ENCODE measurements at places on chromosomes 11 and 22.

DNA sequence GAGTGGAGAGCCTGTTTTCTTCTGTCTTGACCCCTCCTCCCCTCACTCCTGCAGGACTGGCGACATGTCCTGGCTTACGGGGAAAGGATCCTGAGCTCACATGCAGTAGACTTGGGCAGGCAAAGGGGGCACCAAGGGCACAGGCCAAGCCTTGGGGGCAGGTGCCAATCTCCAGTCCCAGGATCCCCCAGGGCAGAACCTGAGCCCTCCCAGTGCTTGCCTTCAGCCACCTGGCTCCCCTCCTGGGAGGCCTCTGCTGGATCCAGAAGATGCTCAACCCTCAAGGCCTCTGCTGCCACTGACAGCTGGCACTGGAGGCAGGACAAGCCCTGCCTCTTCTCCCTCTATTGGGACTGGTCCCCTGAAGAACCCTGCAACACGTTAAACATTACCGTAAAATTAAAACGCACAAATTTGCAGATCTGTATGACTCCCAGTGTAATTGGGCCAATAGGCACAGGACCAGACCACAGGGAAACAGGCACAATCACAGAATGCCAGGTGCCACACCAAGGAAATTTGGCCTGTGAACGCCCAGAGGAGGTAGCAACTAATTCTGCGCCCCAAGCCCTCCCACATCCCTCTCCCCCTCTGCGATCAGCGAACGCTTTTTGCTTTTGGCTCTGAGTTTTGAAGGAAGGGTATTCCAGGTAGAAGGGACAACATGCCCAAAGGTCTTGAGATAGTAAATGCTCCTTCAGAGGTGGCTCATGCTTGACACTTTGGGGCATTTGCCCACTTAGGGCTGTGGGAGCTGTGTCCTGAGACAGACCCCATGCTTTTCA is 967 bp upstream of the LZTR1 start:
- DNase-seq = no peak

GRCh38 chr22:39437791-39438704 is 18.8 kb upstream of the MGAT3 start:
- DNase-seq = no peak

DNA sequence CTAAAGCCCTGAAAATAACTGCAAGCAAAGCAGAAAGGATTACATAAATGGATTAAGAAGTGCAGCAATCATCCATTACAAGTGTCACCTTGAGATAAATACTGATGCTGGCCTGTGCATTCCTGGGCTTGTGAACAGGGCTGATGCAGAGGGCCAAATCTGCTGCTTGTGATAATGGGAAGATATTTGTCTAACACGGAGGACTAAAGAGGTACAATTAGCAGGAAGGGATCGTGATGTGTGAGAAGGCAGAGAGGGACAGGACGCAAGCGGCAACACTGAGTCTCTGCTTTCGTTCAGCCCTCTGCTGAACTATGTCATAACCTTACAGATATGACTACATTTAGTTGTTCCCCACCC is 107.7 kb upstream of the DDI1 start:
- DNase-seq = no peak

DNA sequence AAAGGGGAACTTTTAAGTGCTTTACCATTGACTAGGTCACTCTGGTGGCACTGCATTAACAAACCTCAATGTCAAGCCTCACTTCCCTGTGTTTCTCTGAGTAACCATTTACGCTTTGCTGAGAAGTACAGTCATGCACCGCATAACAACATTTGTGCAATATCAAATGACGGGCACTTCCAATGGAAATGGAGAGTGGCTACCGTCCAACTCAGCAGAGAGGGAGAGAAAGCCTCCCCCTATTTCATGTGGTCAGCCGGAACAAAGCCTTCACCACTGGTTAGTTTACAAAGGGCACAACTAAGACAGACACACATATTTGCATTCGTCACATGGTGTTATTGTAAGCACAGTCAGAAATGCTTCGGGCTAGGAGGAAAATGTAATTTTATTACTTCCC is 117.3 kb downstream of the RASSF10 start:
- no peak for DNase-seq

DNA sequence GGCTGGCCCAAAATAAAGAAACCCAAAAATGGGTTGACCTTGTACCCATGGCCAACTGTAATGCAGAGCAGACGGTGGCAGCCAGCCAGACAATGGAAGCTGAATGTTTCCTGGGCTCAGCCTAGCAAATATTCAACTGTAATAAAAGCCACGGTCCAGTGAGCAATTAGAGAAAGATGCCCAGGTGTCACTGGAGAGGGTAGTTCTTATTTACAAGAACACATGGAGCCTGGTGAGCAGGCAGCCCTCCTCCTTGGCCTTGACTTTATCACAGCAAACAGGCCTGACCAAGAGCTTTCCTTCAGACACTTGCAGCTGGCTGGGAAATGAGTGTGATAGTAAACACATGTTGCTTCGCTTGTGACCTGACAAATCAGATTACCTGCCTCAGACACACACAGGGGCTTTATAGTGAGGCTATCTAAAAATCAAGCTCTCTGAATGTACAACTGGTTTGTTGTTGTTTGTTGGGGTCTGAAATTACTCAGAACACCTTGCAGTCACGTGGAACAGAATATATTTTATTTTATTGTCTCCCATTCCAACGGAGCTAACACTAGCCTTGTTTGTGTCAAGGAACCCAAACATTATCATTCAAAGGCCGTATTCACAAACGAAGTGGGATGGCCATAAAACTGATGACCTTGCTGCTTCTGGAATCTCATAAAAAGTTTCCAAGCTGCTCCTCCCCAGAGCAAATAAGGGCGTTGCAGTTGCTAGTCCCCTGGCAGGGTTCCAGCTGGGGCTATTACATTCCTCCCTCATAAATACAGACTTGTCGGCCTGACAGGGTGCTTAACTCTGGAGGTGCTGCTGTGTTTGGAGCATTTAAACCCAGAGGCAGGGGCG is 161.1 kb downstream of the BBOX1 start:
- DNase-seq = peak; percentile 73

DNA sequence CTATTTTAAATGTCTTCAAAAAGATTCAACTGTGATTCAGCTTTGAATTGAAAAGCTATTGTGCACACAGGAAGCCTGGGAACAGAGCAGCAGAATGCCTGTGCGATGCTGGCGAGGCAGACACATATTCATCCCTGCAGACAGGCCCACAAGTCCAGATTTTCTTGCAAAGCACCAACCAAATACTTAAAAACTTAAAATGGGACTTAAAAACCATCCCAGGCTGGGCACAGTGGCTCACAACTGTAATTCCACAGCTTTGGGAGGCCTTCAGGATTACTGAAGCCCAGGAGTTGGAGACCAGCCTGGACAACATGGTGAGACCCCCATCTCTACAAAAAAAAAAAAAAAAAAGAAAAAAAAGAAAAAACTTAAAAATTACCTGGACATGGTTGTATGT is 122.6 kb upstream of the SERPIND1 start:
- DNase-seq = no peak

DNA sequence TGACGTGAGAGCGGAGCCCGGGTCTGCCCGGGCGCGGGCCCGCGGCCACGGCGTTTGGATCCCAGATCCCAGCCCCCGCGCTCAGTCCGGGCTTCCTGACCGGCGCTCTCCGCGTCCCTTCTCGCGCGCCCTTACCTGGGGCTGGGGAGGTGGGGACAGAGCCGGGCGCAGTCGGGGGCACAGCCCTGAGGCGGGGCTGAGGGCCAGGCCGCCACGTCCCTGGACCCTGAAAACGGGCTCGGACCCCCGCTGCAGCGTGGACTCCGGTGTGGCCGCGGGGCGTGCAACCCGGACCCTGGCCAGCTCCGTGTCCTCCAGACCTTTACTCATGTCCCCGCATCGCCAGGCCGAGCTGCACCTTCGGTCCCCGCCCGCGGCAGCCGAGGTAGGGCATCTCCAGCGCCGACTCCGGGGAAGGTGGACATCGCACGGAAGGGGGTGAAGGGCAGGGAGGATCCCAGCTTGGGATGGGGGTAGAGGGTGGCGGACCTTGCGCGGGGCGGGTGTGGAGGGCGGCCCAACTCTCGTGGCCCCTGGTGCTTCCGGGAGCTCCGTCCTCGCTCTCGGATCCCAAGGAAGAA is 9.9 kb upstream of the AIFM3 start:
- no peak for DNase-seq

GRCh38 chr11:21810650-21811049 is 382.2 kb upstream of the ANO5 start:
- DNase-seq = no peak

DNA sequence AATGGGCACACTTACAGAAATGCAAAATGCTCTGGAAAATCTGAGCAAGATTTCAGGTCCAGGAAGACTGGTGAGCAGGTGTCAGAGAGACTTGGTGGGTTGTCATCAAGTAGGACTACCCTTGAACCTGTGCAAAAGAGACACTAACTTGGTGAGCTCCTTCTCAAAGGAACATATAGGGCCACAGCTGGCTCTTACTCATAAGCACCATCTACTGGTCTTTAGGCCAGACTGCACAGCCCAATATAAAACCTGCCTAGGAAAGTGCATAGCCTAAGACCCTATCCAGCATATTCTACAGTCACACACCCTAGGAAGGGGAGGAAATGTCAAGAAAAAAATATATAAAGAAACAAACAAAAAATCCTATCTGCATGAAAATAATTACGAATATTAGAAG is 18.2 kb upstream of the OR10W1 start:
- no peak for DNase-seq

DNA sequence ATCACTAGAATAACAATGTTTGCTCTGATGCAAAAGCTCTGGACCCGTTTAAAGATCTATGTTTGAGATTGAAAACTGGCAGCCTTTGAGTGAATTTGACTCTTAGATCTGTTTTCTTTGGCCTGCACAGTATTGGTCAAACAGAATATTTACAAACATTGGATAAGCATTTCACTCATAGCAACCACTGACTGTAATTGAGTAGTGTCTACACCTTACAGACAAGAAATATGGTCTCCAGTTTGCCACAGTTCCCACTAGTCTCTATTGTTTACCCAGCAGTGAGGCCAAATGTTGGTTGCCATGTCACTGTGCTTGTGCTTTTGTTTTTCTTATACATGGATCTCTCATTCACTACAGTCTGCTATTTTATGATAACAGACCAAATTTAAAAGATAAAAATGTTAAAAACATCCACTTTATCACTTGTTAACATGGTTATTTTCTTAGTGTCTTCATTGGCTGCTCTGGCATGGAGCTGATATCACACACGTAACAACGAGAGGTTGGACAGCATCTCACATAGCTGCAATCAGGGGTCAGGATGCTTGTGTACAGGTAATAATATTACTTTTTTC is 12.2 kb downstream of the ANKRD42 start:
- no peak for DNase-seq

DNA sequence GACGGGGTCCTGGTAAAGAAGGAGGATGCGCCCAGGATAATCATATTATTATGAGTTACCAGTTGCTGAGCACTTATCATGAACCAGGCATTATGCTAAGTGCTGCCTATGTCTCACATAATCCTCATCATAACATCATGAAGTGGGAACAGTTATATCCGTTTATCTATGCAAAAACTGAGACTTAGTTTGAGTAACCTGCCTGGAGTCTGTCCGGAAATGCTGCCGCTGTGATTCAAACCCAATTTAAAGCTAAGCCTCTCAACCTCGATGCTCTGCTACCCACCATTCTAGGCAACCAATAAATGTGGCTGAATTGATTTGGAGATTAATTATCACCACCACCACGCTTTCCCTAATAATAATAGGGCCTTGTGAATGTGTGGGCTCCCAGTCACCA is 111.5 kb upstream of the CLMP start:
- DNase-seq = no peak

GRCh38 chr11:123822599-123822998 is 16.4 kb upstream of the OR6M1 start:
- DNase-seq = no peak

DNA sequence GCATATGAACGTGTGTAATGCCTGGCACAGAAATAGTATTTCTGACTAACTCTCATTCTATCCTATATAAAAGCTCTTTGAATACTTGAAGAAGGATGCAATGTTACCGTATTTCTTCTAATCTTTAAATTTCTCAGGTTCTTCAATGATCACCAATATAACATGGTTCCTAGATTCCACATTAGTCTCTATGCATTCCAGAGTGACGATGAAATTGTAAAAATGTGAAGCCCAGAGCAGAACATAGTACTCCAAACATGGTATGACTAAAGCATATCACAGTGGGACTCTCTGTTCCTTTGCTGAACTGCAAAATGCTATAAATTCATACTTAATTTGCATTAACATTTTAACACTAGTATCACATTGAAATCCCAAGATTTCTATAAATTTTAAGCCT is 877.6 kb upstream of the CHORDC1 start:
- no peak for DNase-seq

DNA sequence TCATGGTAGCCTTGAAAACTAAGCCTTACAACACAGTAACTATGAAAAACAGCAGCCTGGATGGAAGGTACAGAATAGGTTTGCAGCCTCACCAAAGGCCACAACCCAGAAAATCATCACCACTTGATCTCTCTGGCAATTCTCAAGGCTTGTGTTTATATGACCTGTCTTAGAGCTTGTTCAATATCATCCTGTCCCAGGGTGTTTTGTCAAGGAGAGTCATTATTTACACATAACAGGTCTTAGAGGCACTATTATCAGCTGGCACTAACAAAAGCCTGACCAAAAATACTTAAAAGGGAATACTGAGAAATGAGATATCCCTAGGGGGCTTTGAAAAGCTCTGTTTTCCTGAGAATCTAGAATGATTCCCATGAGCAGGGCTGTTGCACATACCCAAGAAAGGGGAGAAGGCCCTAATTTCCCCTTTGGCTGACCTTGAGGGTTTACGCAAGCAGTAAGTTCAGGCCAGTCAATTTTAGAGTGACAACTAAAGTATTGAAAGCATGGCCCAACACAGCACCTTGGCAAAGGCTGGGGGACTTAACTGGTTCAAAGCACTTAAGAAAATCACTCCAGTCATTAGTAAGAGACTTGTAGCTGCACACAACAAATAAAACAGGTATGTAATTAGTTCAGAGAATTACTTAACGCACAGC is 7.9 kb downstream of the SC5D start:
- peak; percentile 21 for DNase-seq

DNA sequence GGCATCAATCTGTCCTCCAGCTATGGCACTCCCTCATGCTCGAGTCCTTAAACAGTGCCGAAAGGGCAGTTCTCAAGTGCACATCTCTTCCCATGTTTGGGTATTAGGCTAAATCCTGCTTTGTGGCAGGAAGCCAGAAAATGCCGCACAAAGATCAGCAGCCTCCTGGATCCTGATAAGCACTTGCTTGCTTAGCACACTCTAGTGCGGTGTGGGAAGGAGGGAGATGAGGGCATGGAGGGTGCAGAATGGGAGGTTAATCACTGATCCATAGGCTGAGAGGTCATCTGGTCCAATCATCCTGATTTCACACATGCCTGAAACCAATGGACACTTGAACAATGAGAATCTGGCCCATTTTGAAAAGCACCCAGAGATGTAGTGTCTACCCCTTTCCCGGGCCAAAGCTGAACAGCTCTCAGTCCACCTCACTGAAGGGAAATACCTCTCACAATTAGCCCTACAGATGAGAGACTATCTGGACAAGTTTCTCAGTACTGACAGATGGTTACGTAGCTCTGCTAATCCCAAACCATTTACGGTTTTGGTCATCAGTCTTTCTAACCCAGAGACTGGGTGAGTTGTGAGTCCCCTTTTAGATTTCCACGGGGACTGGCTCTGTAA is 29.8 kb upstream of the CHRM4 start:
- no peak for DNase-seq

- DNase-seq = no peak
These were observed 6.6 kb downstream of the CARS1 start for GRCh38 chr11:3050386-3051195.

- no peak for DNase-seq
These were observed 16.8 kb upstream of the TEF start for GRCh38 chr22:41364955-41365354.

GRCh38 chr22:24593836-24594568 is 1.1 kb upstream of the LRRC75B start:
- no peak for DNase-seq

GRCh38 chr11:111934306-111934705 is 2.8 kb upstream of the DIXDC1 start:
- no peak for DNase-seq
